ENCODE measurements at places on chromosomes 3 and 15.

- no peak for DNase-seq
Observed at GRCh38 chr3:87336761-87337160, 60.4 kb upstream of the POU1F1 start.

DNA sequence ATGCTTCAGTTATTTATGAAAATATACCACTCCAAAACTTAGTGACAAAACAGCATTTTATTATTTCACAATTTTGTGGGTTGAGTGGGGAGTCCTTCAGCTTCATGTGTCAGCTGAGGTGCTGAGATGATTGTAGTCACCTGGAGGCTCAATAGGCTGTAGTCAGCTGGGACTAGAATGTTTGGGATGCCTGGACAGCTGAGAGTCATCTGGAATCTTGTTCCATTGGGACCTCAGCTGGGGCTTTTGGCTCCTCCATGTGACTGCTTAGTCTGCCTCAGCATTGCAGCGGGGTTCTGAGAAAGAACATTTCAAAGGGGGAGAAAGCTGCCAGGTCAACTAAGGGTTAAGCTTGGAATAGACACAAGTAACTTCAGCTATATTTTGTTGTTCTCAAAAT is 13.4 kb downstream of the STT3B start:
- DNase-seq = no peak

DNA sequence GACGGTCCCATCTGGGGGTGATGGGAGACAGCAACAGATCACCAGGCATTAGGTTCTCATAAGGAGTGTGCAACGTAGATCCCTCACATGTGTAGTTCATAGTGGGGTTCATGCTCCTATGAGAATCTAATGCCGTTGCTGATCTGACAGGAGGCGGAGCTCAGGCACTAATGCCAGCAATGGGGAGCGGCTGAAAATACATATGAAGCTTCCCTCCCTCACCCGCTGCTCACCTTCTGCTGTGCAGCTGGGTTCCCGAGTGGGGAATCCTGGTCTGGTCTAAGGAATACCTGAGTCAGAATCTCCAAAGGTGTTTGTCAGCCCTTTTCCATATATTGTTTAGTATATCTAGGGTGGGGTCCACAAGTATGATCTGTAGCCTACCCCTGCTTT is 52.3 kb downstream of the CHD2 start:
- DNase-seq = no peak

GRCh38 chr15:50736823-50737222 is 28.7 kb downstream of the SPPL2A start:
- no peak for DNase-seq

- no peak for DNase-seq
Observed at GRCh38 chr3:126267169-126267975, 87.0 kb upstream of the ALDH1L1 start.

All from stimulated activated CD4-positive, alpha-beta T cell treated with anti-CD3 and anti-CD28 coated beads, Interleukin-12 subunit alpha, Interleukin-12 subunit beta, amount 100 ng/mL, for 48 hours (primary cell).